Spleen (tissue), 13 donors: ENCODE measurements at places on chromosomes 13 and 19.

- no peak for DNase-seq
These were observed 415.4 kb upstream of the KLHL1 start for GRCh38 chr13:70523622-70524021.

- DNase-seq, result peak; percentile 90
These were observed 8.1 kb upstream of the ADGRE2 start for GRCh38 chr19:14786421-14786851.

- DNase-seq, result no peak
These were observed 717.3 kb downstream of the DACH1 start for GRCh38 chr13:71149498-71150363.

- no peak for DNase-seq
These were observed 42.5 kb downstream of the STARD13 start for GRCh38 chr13:33242984-33243617.

- DNase-seq, result no peak
These were observed 2.7 kb upstream of the CAPNS1 start for GRCh38 chr19:36136964-36137686.

GRCh38 chr19:33274663-33275558 is 27.4 kb downstream of the CEBPA start:
- DNase-seq, result peak; percentile 55

DNA sequence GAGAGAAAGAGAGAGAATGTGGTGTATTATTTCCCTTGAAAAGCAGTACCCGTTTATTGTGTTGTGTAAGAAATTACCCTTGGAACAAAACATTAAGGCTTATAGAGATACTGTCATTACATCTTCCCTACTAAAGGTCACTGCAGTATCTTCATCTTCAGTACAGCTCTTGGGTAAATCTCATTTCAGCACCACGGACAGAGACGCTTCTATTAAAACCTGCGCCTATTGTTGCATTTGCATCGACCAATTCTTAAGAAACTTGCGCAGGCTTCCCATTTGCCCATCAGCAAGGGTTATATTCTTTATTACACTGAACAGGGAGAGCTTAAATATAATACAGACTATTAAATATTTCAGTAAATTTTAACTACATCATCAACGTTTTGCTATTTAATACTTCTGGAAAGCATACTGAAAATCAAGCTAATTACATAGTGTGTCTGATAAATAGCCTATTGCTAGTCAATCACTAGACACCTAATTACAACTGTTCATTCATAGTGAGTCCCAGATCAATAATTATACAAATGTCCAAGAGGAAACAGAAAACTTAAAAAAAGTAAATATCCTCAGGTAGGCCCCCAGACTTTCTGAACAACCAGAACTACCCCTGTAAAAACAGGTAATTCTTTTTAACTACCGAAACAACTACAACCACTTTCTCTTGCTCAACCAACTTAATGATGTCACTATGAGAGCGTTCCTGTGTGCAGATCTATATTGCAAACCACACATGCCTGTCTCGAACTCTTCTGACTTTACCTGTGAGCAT is 350.6 kb downstream of the LIG4 start:
- DNase-seq, result no peak

DNA sequence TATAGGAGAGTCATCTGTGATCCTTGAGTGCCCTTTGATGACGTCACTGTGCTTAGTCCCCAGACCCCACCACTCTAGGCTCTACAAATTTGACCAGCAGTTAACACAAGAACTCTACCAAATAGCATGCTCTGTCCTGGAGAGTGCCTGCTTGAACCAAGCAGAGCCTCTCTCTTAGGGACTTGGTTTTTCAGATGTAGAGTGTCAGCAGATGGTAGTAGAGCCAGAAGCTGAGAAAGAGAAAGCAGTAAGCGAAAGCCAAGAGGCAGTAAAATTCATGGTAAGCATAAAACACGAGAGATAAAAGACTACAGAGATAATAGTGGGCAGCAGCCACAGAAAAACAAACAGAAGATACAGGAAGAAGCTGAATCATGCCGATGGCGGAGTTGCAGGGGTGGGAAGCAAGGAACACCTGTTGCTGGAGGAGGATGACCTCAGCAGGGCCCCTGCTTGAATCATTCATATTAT is 193.3 kb downstream of the SLC7A1 start:
- no peak for DNase-seq

- no peak for DNase-seq
These were observed 165.4 kb downstream of the KCTD12 start for GRCh38 chr13:76720821-76721220.

DNA sequence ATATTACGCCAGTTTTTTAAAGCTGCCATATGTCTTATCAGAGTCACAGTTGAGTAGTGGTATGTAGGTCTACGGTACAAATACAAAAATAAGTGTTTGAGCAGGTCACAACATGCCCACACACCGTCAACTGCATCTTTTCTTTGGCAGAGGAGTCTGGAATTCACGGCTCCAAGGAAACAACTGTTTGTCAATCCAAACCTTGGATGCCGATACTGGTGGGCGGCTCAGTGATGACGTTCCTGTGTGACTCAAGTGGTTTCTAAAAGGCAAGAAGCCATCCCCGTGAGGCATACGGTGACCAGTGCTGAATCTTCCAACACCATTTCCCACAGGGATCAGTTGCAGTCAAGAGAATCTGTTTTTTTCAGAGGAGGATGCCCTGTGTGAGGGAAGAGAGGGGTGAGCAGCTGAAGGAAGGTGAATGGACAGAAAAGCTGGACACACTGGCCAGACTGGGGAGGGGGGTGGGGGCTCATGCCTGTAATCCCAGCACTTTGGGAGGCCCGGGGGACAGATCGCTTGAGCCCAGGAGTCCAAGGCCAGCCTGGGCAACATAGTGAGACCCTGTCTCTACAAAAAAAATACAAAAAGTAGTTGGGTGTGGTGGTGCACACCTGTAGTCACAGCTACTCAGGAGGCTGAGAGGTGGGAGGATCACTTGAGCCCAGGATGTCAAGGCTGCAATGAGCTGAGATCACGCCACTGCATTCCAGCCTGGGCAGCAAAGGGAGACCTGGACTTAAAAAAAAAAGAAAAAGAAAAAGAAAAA is 22.8 kb upstream of the CEBPG start:
- DNase-seq, result no peak

- no peak for DNase-seq
These were observed 14.2 kb downstream of the SIGLEC5 start for GRCh38 chr19:51615991-51616390.

DNA sequence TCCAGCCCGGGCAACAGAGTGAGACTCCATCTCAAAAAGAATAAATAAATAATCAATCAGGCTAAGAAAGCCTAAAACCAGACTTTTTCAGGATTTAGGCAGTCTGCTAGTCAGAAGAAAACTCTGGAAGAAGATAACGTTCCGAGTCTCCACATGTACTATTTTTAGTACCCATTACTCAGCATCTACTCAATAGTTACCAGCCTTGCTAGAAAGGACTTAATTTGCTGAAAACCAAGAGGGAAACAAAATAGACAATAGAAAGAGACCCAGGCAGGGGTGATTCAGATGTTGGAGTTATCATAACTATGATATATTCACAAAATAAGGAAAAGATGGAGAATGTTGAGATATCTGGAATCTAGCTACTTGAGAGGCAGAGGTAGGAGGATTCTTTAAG is 3.6 kb upstream of the LIN7B start:
- DNase-seq, result no peak

- no peak for DNase-seq
These were observed 58.1 kb downstream of the KCNRG start for GRCh38 chr13:50073340-50073739.

DNA sequence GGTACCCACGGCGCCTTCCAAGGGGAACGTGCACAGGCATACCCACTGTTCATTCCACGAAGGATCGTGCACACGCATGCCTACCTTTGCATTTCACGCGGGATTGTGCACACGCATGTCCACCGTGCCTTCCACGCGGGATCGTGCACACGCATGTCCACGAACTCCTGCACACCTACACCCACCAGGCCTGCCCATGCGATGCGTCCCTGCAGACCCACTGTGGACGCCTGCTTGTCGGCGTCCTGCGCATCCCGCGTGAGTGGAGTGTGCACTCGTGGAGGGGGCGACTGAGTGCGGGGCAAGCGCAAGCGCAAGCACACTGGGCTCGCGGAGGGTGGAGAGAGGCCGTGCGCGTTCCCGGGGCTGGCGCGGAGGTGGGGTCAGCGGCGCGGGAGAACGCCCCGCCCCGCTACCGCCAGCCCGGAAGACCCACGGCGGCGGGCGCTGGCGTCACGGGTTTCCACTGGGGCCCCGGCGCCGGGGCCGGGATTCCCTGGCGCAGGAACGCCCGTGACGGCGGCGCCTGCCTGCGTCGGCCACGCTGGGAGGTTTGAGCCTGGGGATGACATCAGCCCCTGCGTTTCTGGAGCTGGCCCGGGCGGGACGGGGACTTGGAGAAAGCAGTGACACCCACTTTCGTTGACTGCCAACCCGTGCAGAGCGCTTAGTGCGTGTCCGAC is 18.7 kb downstream of the GADD45B start:
- peak; percentile 88 for DNase-seq

GRCh38 chr19:18418029-18418482 is 1.1 kb upstream of the SSBP4 start:
- DNase-seq, result peak; percentile 85

DNA sequence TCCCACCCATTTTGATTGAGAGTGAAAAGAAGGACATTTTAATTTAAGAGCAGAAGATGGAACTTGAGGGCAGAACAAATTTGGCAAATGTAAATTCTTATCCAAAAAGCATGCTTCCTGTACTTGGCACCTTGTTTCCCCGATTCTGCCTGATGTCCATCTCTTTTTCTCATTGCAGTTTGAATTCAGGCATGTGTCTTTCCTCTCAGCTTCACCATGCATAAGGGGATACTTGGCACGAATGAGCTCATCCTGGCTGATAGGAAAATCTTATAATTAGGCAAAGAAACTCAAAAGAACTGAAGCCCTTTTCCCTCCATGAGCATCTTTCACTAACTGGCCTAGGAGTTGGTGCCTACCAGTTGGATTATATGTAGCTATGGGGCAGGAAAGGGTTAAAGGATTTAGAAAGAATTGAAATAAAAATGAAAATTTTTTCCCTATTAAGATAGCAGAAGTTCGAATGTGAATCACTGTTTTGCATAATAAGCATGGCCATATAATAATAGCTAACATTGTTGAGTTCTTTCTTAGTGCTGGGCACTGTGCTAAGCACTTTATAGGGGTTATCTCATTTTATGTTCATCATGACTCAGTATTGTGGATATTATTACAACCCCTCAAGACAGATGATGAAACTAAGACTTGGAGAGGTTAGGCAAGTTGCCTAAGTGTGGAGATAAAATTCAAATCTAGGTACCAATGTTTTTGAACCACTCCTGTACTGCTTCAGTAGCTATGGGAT is 386.6 kb downstream of the KCNRG start:
- no peak for DNase-seq

GRCh38 chr19:868458-869244 is 9.2 kb downstream of the CFD start:
- no peak for DNase-seq

DNA sequence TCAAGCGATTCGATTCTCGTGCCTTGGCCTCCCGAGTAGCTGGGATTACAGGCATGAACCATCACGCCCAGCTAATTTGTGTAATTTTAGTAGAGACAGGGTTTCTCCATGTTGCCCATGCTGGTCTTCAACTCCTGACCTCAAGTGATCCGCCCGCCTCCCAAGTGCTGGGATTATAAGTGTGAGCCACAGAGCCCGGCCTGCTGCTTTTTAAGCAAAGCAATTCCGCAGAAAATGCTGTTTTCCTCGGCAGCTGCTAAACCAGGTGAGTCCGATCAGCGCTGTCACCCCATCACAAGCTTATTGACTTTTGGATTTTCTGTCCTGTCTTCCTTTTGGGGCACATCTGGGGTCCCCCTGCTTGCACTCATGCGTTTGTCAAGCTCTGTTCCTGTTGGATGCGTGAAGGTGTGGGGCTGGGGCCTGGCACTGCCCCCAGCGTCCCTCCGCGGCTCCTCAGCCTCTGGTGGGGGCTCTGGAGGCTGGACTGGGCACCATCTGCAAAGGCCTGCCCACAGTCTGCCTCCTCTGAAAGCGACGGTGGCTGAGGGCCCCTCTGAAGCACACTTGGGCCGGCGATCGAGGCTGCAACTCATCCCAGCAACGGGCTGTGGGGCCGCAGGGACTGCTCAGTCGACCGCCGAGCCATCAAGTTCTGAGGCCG is 25.7 kb downstream of the CEBPG start:
- peak; percentile 56 for DNase-seq

DNA sequence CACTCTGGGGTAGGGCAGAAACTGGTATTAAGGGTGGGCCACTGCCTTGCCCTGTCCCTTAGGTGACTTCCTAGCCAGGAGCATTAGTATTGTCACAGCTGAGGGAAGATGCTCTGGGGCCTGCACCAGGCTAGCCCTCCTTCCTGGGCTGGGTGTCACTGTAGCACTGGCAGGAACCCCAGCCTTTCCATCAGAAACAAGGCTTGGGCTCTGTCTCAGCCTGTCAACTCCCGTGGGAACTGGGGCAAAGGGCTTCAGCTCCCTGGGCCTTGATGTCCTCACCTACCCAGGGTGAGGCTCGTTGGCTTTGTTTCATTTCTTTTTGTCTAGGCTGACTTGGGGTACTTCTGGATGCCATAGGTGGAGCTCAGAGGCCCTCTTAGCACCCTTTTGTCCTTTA is 18.0 kb downstream of the PAF1 start:
- no peak for DNase-seq

GRCh38 chr19:19595171-19595701 is 23.3 kb downstream of the PBX4 start:
- DNase-seq, result no peak

DNA sequence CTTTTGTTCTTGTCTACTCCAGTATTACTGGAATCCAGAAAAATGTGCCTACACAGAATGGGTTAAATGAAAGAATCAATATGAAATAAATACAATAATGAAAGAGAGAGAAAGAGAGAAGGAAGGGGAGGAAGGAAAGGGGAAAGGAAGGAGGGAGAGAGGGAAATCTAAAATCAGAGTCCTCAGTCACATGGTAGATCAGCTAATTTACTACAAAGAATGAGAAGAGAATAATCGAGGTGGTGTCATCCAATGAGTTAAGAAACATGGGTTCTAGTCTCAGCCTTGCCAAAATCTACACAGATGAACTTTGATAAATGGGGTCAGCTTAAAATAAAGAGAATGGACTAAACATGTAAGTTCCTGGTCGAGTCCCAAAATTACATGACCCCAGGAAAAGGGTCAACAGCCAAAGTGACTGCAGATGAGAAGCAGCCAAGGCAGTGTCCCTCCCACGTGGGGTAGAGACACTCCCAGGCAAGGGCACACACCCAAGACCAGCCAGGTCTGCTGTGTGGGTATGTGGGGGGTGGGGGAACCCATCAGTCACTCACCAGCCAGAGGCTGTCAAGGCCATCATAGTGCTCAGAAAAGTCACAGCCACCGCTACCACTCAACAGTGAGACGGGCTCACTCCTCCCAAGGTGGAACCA is 103.6 kb downstream of the STK24 start:
- no peak for DNase-seq

- DNase-seq, result no peak
These were observed 49.1 kb upstream of the EHD2 start for GRCh38 chr19:47663911-47664771.

GRCh38 chr19:35143231-35143715 is at the start of gene FXYD7:
Gene FXYD7 (plus strand): TSS chr19:35143255. CDS start chr19:35143334, 79 bp downstream.
- no peak for DNase-seq

DNA sequence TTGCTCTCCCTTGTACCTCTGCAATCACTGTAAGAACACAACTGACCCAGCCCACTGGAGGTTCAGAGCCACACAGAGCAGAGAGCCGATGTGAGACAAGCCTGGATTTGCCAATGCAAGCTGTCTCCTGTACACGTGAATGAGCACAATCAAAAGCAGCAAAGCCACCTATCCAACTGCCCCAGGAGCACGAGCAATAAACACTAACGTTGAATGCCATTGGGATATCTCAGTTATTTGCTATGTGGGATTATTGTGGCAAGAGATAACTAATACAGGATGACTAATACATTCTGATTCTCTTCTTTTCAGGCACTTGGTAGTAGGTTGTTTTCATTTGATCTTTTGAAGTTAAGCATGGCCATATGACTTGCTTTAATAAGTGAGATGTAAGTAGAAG is 85.2 kb upstream of the FAM216B start:
- DNase-seq, result no peak
